Inflammatory macrophage treated with lipopolysaccharide for 4 hours (primary cell): ENCODE measurements at places on chromosomes 12 and 14.

GRCh38 chr14:29235991-29236390, 469.4 kb downstream of the FOXG1 start:
- no peak for DNase-seq

GRCh38 chr14:31252865-31253264, 45.3 kb upstream of the HECTD1 start:
- no peak for DNase-seq

GRCh38 chr12:50402264-50403000, 1.7 kb downstream of the LARP4 start:
- DNase-seq = no peak

DNA sequence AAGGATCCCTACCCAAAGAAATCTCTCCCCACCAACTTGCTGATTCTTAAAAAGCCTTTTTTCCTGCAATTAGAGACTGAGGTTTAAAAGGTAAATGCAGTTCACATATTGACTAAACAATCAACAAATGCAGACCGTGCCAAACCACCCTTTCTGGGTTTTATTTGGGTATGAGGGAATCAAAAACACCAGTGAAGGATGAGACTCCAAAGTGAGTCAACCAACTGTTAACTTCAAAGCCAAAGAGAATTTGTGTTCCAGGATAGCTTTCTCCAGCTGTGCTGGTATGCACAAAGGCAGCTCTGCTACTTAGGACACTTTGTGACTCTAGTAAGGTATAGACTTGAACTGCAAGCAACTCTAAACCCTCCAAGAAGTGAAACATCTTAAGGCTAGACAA, 39.4 kb downstream of the RPS29 start:
- DNase-seq = no peak

GRCh38 chr14:95490727-95491451, 25.6 kb downstream of the SYNE3 start:
- DNase-seq = no peak

- DNase-seq = no peak
Measured at GRCh38 chr12:11071414-11071813, 9.3 kb upstream of the TAS2R46 start.

DNA sequence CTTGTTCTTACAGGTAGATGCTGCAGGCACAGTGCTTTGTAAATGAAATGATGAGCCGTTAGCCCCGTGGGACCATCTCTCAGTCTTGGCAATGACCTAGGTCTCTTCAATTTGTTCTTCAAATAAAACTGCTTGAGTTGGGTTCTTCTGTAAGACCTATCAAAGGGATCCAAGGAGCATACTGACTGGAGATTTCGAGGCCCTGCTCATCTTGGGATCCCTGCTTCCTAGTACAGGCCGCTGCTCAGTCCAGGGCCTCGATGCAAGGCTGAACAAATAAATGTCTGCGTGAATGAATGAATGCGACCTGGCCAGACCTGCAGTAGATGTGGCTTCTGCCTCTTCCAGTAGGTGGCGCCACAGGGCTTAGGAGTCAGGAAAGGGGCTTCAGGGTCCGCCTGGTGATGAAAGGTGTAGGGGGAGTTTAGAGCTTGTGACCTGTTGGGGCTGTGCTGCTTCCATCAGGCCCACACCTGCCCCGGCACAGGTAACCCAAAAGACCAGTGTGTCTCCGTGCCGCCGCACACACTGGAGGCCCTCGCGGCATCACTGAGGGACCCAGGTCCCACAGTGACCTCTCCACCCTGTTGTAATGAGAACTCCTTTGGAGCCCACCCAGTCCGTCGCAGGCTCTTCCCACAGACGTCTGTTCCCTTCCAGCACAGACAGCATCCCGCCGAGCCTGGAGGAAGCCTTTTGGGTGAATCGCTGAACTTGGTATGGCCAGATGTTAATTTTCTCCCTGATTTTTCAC, 4.4 kb downstream of the CACNA1C start:
- peak; percentile 40 for DNase-seq

DNA sequence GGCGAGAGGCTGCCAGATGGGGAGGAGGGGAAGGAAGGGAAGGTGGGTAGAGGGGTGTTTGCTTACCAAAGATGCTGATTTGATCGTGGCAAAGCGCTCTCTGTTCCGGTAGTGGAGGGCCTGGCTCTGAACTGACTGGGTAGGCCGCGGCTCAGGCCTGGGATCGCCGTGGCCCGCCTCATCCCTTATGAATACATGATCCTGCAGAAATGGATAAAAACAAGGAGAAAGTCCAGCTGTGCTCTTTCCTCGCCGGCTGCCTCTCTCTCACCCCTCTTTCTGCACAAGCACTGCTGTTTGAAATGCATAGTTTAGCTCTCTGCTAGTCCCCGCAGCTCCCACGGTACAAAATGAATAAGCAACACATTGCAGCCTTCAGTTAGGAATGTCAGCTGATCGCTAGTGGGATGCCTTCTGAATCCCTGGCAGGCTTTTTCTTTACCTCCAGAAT, 53.8 kb downstream of the PEBP1 start:
- no peak for DNase-seq

DNA sequence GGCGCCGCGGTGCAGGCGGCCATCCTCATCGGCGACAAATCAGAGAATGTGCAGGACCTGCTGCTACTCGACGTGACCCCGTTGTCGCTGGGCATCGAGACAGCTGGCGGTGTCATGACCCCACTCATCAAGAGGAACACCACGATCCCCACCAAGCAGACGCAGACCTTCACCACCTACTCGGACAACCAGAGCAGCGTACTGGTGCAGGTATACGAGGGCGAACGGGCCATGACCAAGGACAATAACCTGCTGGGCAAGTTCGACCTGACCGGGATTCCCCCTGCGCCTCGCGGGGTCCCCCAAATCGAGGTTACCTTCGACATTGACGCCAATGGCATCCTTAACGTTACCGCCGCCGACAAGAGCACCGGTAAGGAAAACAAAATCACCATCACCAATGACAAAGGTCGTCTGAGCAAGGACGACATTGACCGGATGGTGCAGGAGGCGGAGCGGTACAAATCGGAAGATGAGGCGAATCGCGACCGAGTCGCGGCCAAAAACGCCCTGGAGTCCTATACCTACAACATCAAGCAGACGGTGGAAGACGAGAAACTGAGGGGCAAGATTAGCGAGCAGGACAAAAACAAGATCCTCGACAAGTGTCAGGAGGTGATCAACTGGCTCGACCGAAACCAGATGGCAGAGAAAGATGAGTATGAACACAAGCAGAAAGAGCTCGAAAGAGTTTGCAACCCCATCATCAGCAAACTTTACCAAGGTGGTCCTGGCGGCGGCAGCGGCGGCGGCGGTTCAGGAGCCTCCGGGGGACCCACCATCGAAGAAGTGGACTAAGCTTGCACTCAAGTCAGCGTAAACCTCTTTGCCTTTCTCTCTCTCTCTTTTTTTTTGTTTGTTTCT, 1.7 kb downstream of the HSPA2 start:
- DNase-seq = no peak

GRCh38 chr12:108147279-108147678, 18.2 kb downstream of the WSCD2 start:
- DNase-seq = no peak

DNA sequence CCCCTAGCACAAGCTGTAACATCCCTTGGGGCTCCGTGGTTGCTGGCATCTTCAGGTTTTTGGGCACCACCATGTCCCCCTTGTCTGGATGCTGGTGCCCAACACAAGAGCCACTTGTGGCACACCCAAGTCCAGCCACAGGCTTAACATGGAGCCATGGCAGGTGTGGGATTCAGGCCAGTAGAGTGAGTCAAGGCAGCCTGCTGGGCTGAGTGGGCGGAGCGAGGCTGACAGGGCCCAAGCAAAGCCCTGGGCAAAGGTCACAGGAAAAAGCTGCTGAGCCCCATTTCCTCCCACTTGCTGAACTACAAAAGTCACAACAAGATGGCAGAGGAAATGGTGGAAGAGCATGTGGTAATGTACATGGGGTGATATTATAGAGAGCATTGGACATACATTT, 950.7 kb upstream of the FLRT2 start:
- DNase-seq = no peak

GRCh38 chr14:101581806-101582205, 20.5 kb downstream of the DIO3 start:
- DNase-seq = no peak

- DNase-seq = no peak
Measured at GRCh38 chr14:99633141-99633540, 11.8 kb upstream of the HHIPL1 start.

GRCh38 chr14:103188810-103189480, 65.7 kb downstream of the TNFAIP2 start:
- DNase-seq = peak; percentile 43

- peak; percentile 84 for DNase-seq
Measured at GRCh38 chr14:31937730-31938346, 139.3 kb upstream of the ARHGAP5 start.

DNA sequence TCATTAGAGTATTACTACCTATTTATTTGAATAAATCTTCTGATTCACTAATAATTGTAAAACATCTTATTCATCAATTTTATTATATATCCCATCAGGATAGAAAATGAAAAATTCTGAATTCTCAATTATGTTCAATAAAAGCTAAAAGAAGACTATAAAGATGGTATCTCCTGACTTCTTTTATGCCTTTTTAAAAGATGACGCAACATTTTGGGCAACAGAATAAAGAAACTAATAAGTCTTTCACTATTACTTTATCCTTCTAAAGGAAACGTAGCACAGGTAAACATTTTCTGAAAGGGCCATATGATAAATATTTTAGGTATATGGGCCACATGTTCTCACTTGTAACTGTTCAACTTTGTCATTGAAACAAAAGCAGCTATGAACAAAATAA, 10.1 kb upstream of the ATXN7L3B start:
- DNase-seq = no peak

DNA sequence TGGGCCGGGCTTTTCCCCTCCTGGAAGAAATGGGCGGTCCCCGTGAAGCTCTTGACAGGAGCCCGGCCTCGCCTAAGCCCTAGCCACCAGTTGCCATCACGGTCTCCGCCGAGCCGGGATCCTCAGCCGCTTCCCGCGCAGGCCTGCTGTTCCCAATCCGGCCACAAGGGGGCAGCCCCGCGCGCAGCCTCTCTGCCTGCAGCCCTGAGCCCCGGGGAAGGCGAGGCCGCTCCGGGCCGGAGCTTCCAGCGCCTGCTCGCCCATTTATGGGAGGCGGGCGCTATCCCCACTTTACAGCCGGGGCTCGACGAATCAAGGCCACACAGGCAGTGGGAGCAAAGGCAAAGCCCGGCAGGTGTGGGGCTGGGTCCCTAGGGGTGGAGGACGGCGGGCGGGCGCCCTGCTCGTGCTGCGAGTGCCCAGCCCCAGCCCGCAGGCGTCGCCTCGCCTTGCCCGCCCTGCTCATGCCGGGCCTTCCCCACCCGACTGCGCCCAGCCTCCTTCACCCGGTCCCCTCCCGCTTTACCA, 61.5 kb downstream of the LGMN start:
- peak; percentile 27 for DNase-seq

GRCh38 chr14:96246539-96246847, 9.5 kb upstream of the BDKRB1 start:
- DNase-seq = peak; percentile 66

- DNase-seq = no peak
Measured at GRCh38 chr12:40552868-40553267, 139.4 kb upstream of the CNTN1 start.

DNA sequence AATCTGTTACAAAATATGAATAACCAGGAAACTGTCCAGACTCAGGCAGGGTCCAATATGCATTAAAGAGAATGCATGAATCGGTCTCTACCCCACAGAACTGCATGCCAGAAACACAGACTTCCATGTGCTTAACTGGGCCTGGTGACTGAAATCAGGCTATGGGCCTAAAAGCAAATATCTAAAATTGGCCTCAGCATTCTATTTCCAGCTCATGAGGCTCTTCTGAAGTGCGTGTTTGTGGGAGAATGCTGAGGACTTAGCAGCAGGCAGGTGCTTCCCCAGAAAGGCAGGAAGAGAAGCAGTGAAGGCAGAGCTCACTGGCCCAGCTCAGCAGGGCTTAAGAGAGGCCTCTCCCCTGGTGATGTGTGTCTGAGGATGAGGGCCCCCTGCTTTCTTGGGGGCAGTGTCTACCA, 48.5 kb downstream of the ADGRD1 start:
- no peak for DNase-seq

- DNase-seq = no peak
Measured at GRCh38 chr12:118603610-118604361, 227.4 kb downstream of the SUDS3 start.

DNA sequence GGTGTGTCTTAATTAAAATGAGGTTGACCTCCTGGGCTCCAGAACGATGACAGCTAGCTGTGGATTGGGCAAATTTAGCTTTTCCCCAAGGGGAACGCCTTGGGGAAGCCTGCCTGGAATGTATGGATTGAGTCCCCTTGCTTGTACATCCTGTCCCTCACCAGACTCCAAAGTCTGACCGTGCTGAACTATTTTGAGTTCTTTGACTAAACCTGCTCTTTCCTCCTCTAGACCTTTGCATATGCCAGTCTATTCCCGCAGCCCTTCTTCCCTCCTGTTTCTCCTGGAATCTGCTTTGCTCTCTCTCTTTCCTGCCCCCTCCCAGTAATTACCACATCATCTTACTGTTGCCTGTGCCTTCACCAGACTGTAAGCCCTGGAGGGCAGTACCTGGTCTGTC, 11.5 kb upstream of the KDM2B start:
- DNase-seq = no peak
